K562 (cell line): ENCODE measurements at places on chromosomes 2 and 18.

DNA sequence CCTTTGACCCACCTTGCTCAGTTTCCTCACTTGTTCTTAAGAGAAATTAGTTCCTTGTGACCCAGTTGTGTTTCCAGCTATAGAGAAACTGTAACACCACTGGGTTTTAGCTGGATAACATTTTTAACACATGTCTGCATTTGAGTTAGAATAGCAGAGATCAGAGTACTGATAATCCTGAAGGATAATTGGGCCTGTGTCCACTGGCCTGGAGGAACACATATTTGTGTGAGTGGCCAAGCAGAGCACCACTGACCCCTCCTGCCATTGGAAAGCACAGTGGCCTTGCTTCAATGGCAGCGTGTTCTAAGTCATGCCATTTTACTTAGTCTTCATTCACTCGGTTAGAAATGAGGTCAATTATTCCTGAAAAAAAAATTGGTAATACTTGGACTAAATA, 42.6 kb downstream of the PKP4 start:
- H3K27ac ChIP-seq: no peak overlapping the region
- H3K4me3 ChIP-seq: no peak overlapping the region
- no peaks in the 10 kb centered on the region for H3K27me3 ChIP-seq
- no peak for DNase-seq

DNA sequence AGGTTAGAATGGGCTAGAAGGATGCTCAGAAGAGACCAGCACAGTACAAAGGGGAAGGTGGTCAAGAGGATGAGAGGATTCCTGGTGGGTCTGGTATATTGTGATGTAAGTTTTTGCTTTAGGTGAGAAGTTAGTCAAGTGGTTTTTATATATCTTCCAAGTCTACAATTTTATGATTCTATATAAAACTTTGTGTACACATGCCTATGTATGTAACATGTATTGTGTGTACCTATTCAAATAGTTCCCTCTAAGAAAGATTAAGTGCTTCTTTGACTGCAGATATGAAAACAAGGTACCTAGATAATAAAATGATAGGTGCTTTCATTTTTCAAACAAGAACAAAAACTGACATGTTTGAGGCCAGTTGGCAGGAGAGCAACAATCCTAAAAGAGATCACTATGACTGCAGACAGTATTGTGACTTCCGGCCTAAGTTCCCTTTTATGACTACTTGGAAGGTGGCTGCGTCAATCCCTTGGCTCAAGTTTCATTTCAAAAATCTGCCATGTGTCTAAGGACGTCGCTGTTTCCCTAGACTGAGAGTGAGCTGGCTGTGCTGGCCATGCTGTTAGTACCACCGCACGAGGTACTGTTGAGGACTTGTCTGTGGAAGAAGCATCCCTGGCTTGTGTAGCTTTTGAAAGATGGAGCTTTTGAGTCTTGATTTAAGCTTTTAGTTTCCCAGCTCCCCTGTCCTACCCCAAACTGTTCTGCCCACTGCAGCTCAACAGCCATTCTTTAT, 123.1 kb downstream of the PRPF40A start:
- no peaks in the 10 kb centered on the region; the same call in 2 of the 3 replicates for H3K4me1 ChIP-seq
- H3K4me3 ChIP-seq: no peak overlapping the region
- H3K27me3 ChIP-seq: peaks cover 6% of the 10 kb centered on the region; the same call in 1 of the 2 replicates

- no peaks in the 10 kb centered on the region for H3K27me3 ChIP-seq
- H3K4me3 ChIP-seq: no peak overlapping the region
- H3K27ac ChIP-seq: no peak overlapping the region
- peaks cover 2% of the 10 kb centered on the region; the same call in 1 of the 3 replicates for H3K4me1 ChIP-seq
- DNase-seq: no peak
- no peaks in the 10 kb centered on the region for H3K36me3 ChIP-seq
These were observed 21.8 kb downstream of the FZD5 start for GRCh38 chr2:207747653-207748560.

- no peaks in the 10 kb centered on the region for H3K4me1 ChIP-seq
- no peak overlapping the region for H3K4me3 ChIP-seq
- H3K27ac ChIP-seq: no peak overlapping the region
- no peak for DNase-seq
- H3K36me3 ChIP-seq: no peaks in the 10 kb centered on the region
These were observed 844.9 kb upstream of the CRIM1 start for GRCh38 chr2:35510636-35511035.
